ENCODE measurements at places on chromosomes 2 and 18. TPM values are rescaled to one million over a fixed set of nuclear protein-coding genes. Genes with fewer than 3 reads are reported as not detected.

DNA sequence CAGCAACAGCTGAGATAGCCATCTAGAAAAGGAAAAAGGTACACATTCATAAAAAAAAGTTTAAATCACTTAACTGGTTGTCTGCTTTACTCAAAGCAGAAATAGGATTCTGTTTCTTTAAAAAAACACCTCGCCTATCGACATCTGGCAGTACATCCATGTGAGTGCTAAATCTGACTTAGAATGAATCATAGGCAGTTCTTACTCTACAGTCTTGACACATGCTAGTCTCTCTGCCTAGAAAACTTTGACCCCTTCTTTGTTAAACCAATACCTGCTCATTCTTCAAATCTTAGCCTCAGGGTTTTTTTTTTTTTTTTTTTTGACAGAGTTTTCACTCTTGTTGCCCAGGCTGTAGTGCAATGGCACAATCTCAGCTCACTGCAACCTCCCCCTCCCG, 37.1 kb upstream of the GPR75 start:
- no peak for DNase-seq

DNA sequence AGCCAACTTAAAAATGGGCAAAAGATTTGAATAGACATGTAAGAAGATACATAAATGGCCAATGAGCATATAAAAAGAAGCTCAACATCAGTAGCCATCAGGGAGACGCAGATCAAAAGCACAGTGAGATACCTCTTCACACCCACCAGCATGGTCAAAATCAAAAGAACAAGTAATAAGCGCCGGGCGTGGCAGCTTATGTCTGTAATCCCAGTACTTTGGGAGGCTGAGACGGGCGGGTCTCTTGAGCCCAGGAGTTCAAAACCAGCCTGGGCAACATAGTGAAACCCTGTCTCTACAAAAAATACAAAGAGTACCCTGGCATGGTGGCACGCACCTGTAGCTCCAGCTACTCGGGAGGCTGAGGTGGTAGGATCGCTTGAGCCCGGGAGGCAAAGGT, 4.6 kb upstream of the CIB4 start:
- DNase-seq = no peak

Gene WDR43
- 190 TPM for total RNA-seq

GRCh38 chr2:218384975-218385374, 2.9 kb downstream of the SLC11A1 start:
- DNase-seq = no peak

Gene ANKRD30B
- total RNA-seq = not detected

GRCh38 chr2:216039918-216040317, 26.6 kb upstream of the MREG start:
- no peak for DNase-seq

DNA sequence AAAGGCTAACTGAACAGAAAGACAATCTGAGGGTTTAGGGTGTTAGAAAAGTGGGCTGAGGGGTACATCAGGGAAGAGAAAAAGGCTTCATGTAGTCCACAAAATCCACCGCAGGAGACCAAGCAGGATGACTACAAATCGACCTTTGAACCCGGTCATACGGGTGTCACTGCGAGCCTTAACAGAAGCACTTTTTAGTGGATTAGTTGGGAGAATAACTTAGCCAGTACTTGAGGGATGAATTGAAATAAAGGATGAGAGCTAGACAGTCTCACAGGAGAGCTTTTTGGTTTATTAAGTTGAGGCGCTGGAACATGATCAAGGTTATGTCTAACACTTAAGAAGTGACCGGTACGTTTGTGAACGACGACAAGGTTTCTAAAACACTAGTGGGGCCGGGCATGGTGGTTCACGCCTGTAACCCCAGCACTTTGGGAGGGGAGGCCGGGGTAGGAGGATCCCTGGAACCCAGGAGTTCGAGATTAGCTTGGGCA, 217.7 kb downstream of the MCFD2 start:
- no peak for DNase-seq

DNA sequence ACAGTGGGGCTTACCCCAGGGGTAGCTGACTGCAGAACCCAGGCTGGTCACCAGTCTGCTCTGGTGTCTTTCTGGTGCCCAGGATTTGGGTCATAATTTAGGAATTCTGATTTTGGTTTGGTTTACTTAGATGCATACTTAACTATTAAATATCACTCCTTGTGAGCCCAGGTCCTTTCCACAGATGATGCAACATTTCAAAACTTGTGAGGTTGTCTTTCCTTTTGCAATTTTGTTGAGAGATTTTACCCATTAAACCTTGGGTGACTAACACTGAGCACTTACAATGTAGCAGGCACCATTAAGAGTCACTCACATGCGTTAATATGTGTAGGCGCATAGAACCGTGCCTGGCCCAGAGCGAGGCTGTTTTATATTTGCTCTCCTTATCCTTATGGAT, 61.8 kb upstream of the RPL31 start:
- DNase-seq = no peak

GRCh38 chr2:12674644-12675328, 42.0 kb upstream of the TRIB2 start:
- no peak for DNase-seq

DNA sequence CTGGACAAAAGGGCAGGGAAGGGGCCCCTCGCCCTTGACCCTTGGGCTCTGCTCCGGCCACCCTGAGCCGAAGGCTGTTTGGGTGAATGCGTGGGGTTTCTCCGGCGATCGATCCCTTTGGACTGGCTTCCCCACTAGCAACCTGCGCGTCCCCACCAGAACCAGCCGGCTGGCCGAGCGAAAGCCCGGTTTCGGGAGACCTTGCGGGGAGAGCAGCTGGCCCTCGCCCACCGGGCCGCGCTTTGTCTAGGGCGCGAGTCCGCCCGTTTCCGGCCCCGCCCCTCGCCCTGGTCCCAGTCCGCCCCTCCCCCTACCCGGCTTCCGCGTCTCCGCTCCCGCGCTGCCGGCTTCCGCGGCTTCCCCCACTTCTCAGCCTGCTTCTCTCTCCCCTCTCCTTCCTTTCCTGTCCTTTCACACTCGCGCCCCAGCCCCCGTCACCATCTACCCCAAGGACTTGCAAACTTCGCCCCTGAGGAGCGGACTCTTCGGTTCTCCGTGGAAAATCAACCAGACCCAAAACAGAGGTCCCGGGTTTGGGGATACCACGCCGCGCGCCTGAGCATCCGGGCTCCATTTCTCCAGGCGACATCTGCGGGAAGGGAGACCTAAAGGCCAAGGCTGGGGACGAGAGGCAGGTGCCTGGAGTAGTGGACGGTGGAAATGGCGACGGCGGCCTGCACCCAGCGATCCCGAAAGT, 48.0 kb upstream of the ATP6V1B1 start:
- DNase-seq = peak; percentile 22

DNA sequence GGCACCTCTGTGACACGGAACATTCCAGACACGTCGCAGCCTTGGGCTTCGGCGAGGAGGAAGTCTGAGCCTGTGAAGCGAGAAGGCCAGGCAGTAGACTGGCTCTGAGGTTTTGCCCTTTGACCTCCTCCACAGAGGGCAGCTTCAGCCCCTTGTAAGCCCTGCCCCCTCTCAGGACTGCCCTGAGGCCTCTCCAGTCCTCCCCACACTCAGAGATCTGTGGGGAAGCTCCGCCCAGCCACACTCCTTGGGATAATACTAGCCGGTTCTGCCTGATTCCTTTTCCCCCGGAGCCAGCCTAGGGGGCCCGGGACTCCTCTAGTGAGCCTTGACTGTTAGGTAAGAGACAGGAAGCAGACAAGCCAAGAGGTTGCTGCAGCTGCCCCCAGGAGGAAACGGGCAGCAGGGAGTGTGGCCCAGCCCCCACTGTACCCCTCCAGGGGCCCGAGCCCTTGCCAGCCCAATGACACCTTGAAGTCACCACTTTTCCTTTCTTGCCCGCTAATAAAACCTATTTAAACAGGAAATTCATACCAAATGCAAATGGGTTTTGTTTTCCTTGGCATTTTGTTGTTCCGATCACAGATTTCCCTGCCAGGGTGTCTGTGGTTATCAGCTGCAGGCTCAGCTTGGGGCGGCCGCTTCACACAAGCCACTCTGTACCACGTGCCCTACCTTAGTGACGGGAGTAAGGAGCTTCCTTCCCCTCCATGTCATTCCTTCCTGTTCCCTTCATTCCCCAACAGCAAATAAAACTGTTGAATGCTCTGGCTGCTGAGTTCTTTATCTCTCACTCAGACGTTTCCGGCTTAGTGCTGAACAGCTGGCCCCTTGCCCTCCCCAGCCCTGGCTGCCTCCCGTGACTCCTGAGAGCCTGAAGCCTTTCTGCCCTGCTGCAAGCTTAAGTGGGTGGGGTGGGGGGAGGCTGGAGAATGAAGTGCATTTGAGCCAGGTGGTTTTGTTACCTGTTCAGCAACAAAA, 124.7 kb downstream of the CABLES1 start:
- no peak for DNase-seq

DNA sequence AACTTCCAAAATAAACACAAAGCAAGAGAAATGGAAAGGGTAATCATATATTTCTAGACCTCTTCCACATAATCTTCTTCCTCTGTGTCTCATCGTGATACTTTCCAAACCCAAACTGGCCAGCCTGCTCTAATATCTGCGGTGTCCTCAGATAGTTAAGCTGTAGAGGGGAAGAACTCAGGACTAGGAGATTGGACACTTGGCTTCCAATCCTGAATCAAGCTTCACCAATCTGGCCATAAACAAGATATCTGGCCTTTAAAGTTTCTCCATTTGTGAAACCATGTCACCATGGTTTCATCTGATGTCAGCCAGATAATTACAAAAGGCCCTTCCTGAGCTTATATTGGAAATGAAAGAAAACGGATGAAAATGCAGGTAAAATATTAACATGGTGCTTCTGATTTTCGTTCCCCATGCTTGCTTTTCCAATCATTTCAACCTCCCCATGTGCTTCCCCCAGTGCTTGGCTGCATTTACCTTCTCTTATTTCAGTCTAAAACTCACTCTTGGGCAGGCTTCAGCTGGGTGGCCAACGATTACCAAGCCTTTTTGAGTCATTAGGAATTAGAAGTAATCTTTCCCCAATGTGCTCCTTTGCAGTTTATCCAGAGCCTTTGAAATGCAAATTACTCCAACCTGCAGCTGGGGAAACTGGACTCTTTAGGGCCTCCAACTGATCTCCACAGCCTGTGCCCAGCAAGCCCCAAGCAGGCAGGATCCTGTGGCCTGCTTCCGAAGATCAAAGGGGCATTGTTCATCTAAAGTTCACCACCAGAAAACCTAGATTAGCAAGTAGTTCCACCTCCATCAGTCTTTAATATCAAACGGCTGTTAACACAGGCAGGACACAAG, 44.5 kb upstream of the MYCN start:
- no peak for DNase-seq

DNA sequence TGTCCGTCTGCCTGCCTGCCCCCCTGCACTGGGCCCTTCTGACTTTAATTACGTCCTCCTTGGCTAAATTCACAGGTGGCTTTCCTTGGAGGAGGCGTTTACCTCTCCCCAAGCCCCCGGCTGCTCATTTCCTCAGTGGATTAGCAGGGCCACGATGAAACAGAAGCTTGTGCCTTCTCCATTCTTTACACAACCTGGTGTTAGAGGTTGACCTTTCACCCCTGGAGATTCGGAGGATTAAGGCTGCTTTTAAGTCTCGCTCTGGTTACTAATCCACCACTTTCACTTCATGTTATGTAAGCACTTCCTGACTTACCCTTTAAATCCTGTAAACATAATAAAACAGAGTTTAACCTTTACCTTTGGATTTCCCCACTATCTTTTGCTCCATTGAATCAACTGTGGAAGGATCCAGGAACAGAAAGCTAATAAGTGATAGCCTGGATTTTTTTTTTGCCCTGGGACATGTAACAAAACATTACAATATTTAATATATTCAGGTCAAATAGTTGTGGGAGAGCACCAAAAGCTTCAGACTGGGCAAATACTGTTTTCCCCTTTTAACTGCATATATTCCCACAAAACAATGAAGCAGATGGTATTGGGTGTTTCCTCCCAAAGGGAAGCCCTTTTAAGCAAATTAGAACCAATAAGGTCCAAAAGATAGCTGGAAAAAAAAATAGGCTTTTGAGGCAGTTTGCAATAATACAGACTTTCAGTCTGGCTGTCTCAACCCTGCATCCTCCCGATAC, 370.2 kb downstream of the EN1 start:
- DNase-seq = no peak

Gene EGR4
- 1.9 TPM for total RNA-seq

DNA sequence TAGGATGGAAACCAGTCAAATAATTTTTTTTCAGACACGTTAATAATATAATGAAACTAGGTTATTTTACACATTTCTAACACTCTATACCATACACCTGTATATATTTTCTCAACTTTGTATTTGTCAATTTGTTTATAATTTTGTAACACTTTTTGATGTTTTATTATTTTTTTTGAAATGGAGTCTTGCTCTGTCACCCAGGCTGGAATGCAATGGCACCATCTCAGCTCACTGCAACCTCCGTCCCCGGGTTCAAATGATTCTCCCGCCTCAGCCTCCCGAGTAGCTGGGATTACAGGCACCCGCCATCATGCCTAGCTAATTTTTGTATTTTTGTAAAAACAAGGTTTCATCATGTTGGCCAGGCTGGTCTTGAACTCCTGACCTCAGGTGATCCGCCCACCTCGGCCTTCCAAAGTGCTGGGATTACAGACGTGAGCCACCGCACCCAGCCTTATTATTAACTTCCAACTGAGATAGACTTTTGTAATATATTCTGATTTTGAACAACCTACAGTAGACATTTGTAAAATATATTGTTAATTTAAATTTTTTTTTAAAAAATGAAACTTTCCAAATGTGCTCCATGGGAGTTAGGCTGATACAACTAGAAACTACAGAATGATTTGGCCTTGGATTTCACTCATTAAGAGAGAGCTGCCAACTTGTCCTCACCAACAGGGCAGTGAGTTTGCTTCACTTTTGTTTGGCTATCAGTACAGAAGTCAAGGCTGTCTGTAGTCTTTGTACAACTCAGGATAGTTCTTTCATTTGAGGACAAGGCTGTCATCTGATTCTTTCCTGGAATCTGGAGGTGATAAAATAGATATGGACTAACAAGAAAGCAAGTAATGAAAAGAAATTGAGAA, 33.9 kb upstream of the COBLL1 start:
- DNase-seq = no peak

DNA sequence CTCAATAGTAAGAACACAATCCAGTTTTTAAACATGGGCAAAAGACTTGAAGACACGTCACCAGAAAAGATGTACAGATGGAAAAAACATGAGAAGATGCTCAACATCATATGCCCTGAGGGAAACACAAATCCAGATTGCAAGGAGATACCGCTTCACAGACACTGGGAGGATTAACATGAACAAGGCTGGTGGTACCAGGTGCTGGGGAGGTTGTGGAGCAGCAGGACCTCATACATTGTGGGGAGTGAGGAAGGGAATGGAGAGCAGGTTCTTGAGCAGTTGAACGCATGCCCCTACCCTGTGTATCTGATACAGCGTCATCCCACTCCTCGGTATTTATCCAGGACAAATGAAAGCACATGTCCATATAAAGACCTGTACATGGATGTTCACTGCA, 72.1 kb downstream of the ARHGEF4 start:
- no peak for DNase-seq

DNA sequence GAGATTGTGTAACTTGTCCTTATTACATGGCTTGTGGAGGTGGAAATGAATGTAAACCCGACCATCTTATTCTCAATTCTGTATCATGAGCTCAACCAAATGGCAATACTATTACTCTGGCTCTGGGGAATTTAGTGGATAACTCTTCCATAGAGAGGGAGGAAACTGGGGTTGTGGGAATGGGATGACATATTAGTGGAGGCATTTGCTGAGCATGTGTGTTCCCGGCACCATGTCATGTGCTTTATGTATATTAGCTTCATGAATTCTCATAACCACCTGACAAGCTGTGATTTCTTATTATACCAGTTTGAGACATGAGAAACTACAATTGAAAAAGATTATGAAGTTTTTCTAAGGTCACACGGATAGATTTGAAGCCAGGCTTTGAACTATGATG, 112.8 kb upstream of the TMEFF2 start:
- DNase-seq = no peak

GRCh38 chr2:239246723-239247122, 154.1 kb downstream of the HDAC4 start:
- no peak for DNase-seq

Data from activated T-helper 1 cell treated with anti-CD3 and anti-CD28 coated beads, Interleukin-12 subunit alpha, Interleukin-12 subunit beta, Interleukin-2, Interleukin-4 antibody, amounts not matched to agents 30 ng/mL and 10 ng/mL and 1 ng/mL, durations not matched to agents 14 hours and 24 hours and 36 hours (primary cell).